ENCODE measurements at places on chromosomes 7 and 10.

DNA sequence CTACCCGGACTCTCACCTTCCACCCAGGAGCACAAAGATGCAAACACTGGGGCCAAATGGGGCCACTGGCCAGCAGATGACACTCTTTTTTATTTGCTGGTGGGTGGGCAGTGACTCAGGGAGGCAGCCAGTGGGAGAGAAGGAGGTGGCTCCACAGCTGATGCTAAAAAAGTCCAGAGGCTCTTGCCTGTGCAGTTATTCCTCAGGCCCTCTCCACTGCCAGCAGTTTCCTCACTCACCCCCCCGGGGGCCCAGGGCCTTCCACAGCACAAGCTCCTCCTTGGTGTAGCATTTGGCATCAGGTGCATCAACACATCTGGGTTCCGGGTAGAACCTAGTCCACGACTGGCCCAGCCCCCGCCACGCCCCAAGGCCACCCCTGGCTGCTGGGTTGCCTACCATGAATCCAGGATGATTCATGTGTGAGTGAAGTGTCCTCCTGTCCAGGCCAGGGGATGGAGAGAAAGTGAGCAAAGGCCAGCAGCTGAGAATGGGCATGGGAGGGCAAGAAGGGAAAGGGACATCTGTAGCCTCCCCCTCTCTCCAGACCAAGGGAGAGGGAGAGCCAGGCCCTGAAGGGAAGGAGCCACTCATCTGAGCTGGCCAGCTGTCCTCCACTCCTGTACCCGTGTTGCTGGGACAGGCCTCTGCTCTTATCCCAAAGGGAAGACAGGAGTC is 1.7 kb upstream of the KCNH2 start:
- no peak for DNase-seq

DNA sequence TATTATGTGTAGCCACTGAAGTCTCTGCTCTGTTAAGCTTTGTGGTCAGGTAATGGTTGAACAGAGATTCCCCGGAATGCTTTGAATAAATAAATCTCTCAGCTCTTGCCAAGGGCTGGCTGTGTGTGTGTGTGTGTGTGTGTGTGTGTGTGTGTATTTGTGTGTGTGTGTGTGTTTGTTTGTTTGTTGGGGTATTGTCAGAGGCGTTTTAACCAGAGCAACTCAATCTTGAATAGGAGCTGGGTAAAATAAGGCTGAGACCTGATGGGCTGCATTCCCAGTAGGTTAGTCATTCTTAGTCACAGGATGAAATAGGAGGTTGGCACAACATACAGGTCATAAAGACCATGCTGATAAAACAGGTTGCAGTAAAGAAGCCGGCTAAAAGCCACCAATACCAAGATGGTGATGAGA is 256.2 kb upstream of the CACNA2D1 start:
- no peak for DNase-seq

GRCh38 chr10:34155812-34156211 is 659.3 kb downstream of the PARD3 start:
- DNase-seq: no peak

- peak; percentile 87 for DNase-seq
Measured at GRCh38 chr7:151008511-151009323, 15.6 kb downstream of the ATG9B start.

GRCh38 chr10:11934262-11934661 is 108.3 kb downstream of the UPF2 start:
- no peak for DNase-seq

DNA sequence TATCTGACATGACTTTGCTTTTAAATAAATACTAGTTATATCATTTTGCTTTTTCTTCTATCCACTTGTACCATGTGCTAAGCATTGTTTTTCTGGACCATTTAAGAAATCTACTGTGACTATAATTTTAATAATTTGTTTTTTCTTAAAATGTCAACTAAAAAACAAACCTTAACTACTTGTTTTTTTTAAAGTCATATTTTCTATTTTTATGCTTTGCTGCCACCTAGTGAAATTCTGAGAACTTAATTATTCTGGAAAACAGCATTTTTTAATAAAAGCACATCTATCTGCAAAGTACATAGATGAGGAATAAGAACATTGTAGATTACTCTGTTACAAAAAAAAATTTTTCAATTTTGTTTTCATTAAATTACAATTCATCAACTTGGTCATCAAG is 47.4 kb downstream of the ORC5 start:
- DNase-seq: peak; percentile 6

- DNase-seq: no peak
Measured at GRCh38 chr7:84251277-84251781, 56.7 kb upstream of the SEMA3A start.

GRCh38 chr7:102404005-102404861 is 8.1 kb downstream of the PRKRIP1 start:
- peak; percentile 59 for DNase-seq

DNA sequence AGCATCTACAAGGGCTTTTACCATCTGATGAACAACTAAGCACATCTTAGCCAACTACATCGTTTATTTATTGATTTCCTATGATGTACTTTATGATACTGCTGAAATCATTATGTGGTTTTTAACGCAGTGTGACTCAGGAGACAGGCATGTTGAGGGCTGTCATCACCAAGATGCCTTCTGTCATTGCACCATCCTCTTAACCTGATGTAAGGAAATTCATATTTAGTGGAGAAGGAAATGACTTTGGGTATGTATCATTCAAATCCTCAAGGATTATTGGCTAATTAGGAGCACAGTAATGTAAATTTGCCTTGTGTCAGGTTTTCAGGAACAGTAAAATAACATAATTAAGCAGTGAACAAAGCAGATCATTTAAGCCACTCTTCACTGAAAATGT is 138.5 kb upstream of the MGMT start:
- no peak for DNase-seq

DNA sequence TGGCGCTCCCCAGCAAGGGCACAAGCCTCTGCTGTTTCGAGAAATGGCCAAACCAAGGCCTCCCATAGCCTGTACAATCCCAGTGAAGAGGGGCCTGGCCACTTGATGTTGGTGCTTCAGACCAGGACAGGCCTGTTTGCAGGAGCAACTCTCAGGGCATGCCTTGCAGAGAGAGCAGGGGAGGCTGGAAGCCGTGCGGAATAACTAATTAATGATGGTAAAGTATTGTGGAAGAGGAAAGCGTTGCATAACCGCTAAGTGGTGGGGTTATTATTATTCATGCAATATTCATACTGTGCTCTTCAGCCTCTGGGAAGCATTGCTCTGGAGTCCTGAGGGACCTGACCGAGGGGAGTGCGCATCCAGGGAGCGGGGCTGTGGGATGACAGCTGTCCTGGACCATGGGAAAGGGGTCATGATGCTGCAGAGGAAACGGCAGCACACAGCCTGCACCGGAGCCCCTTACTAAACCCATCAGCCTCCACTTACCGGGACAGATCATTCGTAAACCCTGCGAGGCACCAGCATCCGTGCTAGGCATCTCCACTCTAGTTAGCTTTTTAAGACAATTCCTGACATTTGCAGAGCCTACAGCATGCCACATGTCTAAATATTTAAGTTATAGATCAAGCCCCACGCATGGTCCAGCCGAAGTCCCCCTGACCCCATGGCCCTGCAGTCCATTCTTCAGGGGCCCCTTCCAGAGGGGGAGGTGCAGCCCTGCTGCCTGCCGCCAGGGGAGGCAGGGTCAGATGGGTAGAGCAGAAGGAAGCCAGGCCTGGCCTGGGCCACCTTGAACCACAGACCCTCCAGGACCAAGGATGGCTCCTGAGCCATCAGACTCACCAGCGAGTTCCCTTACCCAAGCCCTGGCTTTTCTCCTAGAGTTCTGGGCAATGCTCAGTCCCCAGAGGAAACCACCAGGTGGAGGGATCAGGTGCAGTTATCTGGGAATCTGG is 11.6 kb downstream of the TMEM273 start:
- no peak for DNase-seq
